ENCODE measurements at places on chromosomes 3 and 15.

GRCh38 chr3:56616478-56617006 lies 59.6 kb downstream of the CCDC66 start:
- DNase-seq, result no peak

DNA sequence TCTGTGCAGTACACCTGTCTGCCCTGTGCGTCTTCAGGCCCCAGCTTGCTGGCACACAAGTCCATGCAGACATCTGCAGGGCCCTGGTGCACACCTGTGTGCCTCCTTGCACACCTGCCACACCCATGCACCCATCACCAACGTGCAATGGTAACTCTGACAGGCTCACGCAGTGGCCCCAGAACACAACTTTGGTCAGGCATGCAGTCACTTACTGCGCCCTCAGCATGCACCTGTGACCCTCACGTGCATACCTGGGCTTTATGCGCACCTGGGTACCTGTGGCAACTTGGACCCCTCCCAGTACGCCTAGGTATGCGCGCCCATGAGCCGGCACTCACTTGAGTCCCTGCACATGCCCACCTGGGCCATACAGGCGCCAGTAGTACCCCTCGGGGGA lies 1.7 kb downstream of the PLXND1 start:
- no peak for DNase-seq

DNA sequence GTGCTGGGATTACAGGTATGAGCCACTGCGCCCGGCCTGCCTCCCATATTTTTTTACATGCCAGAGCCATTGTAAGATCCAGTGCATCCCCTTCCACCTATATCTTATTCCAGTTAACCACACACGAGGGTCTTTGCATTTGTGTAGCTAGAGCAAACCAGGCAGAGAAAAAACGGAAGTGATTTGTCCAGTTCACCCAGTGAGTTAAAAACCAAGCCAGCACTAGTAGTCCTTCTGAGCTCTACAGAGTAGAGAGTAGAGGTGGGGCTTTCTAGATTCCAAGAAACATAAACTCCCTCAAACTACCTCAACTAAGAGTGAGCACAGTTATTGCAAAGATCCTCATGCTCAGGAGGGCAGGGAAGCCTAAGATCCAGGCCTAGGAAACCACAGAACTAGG lies 34.7 kb downstream of the TMEM158 start:
- no peak for DNase-seq

DNA sequence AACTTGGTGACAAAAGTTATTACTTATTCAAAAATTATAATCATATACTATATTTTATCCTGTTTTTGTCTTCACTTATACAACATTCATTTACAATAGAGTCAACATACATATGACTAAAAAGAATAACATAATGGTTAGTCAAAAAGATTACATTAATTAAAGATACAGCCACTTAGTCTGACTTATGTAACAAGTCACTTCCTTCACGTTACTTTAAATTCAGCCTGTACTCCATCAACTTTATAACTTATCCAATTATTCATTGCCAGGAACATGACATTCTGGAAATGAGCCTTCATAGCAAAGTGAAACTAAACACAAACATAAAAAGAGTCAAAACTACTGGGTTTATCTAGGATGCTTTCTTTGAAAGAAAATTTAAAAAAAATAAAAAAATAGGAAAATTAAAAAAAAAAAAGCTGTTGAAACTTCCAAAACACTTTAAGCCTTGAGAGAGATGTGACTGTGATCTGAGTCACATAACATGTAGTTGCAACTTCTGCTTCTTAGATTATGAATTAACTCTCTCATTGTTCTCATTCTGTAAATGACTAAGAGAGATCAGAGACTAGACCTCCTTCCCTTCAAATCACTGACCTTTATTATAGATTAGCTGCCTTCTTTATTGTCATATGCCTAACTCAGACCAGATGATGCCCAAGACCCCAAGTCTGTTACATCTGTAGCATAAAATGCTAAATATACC lies 107.8 kb downstream of the MYRIP start:
- no peak for DNase-seq

DNA sequence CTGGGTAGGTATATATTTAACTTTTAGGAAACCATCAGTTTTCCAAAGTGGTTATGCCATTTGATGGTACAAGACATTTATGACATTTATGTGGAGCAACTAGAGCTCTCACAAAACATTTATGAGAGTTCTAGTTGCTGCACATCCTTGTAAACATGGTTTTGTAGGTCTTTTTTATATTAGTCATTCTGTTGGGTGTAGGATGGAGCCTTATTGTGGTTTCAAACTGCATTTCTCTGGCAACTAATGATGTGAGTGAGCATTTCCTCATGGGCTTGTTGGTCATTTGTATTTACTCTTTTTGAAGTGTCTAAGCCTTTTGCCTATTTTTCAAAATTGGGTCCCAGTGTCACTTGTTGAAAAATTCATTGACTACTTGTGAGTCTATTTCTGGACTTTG lies 45.7 kb upstream of the MGLL start:
- no peak for DNase-seq

DNA sequence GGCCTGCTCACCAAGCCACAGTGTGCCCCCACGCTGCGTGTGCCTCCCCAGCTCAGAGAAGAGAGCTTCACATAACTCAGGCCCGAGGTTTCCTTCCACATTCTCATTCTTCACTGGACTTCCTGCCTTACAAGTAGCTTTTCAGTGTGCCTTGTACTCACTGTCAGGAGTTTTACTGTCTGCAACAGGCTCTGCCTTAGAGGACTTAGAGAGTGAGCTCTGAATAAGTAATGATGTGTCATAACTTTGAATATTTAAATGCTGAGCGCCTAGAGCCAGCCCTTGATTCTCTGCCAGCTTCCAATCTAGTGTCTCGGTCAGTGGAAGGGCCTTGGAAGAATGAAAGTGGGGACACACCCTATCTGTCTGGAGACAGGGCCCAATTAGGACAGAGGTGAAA lies 41.8 kb downstream of the ITGB5 start:
- no peak for DNase-seq

DNA sequence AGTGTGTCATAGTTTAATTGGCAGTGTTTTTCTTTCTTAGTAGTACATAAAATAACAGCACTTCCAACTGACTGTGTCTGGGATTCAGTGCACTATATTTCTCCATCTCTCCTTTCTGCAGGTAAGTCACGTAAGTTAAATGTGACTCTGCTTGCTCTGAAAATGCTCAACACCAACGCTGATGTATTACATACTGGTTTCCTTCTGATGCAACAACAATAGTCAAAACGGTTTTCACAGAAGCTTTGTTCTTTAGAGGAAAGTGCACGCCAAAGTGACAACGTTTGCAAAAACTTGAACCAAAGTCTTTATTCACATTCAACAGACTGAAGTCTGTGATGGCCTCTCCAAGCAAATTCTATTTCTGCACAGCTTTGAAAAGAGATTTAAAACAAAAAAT lies 707.1 kb upstream of the CFAP20DC start:
- DNase-seq, result no peak

DNA sequence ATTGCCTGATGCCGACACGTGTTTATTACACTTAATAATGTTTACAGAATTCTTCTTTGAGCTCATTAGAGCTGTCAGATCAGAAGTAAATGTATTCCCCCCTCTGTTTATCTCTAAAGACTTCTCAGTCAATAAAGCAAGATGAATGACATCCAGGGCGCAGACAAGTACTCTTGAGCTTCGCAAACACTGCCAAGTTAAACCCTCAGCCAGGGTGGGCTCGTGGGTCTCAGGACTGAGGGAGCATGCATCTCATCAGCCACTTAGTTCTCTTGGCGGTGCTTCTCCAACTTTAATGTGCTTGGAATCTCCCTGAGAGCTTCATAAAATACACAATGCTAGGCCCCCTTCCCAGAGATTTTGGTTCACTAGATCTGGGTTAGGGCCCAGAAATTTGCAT lies 333.9 kb upstream of the THRB start:
- no peak for DNase-seq

DNA sequence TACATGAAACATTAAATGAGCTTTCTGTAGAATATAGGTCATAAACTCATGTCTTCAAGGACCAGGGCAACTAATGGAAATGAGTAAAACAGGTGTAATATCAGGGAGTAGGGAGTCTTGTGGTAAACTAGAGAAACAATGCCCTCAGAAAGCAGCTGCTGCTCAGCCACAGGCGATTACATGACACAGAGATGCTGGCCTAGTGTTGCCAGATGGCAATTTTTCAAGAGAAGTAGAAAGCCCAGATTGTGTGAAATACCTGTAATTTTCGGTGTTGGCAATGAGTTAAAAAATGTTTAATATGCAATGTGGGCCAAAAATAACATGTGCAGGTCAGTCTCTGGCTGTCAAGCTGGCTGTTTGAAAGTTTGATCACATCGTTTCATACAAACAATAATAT lies 23.4 kb downstream of the NCEH1 start:
- no peak for DNase-seq

DNA sequence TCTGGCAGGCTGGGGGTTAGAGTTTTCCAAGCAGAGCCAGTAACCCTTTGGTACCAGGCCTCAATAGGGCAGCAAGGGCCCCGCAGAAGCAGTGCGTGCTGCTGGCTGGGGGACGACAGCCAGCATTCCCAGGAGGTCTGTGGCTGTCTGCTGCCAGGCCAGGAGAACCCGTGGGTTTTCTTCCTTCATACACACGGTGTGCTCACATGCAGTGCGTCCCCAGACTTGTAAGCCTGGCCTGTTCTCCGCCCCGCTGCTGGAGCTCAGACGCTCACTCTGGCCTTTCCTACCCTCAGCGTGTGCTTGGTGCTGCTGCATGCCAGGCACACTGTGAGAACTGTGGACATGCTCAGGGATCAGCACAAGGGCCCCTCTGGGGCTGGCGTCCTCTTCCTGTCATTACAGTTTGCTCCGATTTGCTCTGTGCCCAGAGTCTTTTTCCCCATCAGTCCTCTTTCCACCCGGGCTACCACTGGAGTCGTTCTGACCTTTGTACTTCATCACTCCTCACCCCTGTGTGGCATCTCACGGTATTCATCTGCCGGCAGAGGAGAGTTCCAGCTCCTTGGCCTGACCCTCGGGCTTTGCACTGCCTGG lies 149.5 kb downstream of the DNAJB8 start:
- no peak for DNase-seq

DNA sequence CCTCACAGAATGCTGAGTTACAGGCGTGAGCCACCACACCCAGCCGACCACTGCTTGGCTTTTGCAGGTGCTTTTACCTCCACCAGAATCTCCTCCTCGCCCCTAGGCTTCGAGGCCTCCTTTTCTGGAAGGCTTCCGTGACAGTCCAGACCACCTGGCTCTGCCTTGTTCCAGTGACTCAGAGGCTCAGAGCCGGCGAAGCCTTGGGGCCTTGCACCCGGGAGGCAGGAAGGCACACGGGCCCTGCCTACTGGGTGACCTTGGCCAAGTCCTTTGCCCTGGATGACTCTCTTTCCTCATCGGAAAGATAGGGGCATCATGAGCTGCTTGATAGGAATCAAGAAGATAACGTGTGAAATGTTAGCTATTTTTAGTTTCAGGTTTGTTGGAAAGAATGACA lies 31.3 kb upstream of the FURIN start:
- peak; percentile 65 for DNase-seq

DNA sequence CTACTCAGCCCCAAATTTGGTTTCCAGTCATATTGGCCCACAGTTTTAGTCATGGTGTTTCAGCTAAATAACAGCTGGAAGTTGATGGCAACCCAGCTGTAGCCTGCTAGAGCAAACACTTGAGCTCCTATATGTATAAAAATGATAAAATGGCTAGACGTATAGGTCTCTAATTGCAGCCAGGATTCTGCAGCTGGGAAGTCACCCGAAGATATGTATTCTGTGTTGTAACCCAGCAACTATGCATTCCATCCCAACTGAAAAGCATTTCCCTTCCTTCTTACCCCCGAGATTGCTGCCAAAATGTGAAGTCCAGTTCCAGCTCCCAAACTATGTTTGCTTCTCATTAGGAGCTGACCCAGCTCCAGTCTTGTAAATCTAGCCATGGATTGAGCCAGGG lies 408.4 kb downstream of the AGBL1 start:
- no peak for DNase-seq

DNA sequence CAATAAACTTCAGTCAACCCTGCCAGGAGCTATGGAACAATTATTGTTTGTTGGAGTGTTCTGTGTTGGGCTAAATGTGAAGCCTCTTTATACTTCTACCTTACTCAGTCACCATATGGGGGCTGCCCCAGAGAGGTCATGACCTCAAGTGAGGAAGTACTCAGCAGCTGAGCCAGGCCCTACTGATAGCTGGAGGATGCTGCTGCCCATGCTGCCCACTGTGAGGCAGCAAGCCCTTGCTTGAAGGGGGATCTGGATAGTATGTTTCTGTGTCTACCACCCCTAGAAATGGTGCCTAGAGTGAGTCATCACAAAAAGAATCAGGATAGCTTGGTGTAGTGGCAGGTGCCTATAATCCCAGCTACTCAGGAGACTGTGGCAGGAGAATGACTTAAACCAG lies 4.5 kb upstream of the RPL24 start:
- DNase-seq, result no peak

DNA sequence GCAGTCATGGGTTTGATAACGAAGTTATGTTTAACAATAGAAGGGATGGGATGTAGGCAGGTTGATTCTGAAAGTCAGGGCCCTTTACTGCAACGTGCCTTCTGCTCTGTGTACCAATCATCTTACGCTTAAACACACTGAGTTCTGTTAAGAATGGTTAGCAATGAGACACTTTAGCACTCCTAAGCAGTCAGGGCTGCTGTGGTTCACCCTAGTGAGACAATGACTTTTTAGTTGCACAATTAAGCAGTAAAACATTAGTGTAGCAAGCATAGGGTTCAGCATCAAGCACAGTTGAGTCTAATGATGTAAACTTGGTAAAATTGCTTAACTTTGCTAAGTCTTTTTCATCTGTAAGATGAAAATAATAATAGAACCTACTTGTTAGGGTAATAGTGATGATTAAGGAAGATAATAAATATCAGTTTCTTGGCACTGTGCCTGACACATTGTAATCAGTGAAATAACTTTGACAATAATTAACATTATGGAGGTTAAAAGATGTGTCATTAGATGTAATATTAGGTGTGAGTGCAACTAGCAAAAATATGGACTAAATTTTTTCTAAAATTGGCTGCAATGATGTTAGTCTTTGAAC lies 484.2 kb upstream of the THBS1 start:
- no peak for DNase-seq

DNA sequence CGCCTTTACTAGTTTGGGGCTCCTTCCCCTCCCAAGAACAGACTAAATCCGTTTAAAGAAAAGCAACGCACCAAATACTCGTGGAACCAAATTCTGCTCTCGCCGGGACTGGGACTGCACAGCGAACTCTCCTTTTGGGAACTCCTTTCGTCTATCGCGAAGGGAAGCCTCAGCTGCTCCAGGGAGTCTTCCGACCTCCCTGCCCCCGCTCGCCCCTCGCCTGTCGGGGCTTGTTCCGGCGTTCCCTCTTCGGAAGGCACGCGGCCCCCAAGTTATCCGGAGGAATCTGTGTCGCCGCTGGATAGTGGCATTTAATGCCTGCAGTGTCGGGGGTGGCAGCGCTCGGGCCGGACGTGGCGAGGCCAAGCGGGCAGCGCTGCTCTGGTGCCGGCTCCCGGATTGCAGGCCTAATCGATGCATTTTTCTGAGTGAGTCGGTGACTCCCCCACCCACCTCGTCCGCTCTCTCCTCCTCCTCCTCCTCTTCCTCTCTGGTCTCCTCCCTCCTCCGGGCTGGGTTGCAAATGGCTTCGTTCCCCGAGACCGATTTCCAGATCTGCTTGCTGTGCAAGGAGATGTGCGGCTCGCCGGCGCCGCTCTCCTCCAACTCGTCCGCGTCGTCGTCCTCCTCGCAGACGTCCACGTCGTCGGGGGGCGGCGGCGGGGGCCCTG lies at the start of gene TRIM71:
TRIM71 (plus strand) TSS at position 440 of the 671 bp plus-strand sequence; CDS start at position 524, 84 bp downstream.
- DNase-seq, result no peak

Measured in stimulated activated CD4-positive, alpha-beta T cell treated with anti-CD3 and anti-CD28 coated beads, Interleukin-12 subunit alpha, Interleukin-12 subunit beta, amount 100 ng/mL, for 24 hours (primary cell).